Left ventricle myocardium superior (tissue), 1 donor: ENCODE measurements at places on chromosomes 7 and 10. TPM values are rescaled to one million over a fixed set of nuclear protein-coding genes. Genes with fewer than 3 reads are reported as not detected.

ASZ1 gene
- not detected for total RNA-seq

SORBS1 gene
- total RNA-seq = 703 TPM

LRIT1 gene
- not detected for total RNA-seq

EN2 gene
- total RNA-seq = not detected

DNAJB9 gene
- total RNA-seq = 40.8 TPM

ENTPD7 gene
- 2.7 TPM for total RNA-seq

CCDC3 gene
- 2.4 TPM for total RNA-seq

GPRIN2 gene
- total RNA-seq = not detected

ELMO1 gene
- total RNA-seq = 13.0 TPM

PROSER2 gene
- total RNA-seq = 1.1 TPM

CALML3 gene
- not detected for total RNA-seq
